ENCODE measurements at places on chromosomes 5 and 9.

GRCh38 chr9:101336091-101336490, 48.7 kb downstream of the BAAT start:
- DNase-seq = no peak

- peak; percentile 42 for DNase-seq
Observed at GRCh38 chr9:88534456-88535225, at the start of gene NXNL2. TSS of gene NXNL2 (plus strand) at chr9:88535178. CDS start at chr9:88535435, 257 bp downstream.

- no peak for DNase-seq
Observed at GRCh38 chr5:66291771-66292170, 147.7 kb downstream of the SREK1 start.

- no peak for DNase-seq
Observed at GRCh38 chr5:82168294-82168693, 109.9 kb downstream of the RPS23 start.

- no peak for DNase-seq
Observed at GRCh38 chr9:137866226-137867141, 11.1 kb upstream of the CACNA1B start.

GRCh38 chr9:38316166-38316780, 76.2 kb upstream of the ALDH1B1 start:
- no peak for DNase-seq

DNA sequence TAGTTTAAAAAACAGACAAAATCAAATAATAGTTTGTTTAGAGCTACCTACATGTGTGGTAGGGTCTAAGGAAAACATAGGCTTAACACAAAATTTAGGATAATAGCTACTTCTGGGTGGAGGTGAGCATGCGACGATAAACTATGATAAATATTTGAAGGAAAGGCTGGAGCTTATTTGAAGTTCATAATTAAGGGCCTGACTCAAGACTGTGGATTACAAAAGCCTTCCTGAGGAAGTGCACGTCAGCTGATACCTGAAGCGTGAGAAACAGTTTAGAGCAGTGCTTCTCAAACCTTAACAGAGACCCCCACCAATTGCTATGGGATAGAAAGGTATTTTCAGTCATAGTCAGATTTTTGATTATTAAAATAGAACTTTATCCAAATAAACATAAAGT, 20.4 kb upstream of the UBLCP1 start:
- no peak for DNase-seq

DNA sequence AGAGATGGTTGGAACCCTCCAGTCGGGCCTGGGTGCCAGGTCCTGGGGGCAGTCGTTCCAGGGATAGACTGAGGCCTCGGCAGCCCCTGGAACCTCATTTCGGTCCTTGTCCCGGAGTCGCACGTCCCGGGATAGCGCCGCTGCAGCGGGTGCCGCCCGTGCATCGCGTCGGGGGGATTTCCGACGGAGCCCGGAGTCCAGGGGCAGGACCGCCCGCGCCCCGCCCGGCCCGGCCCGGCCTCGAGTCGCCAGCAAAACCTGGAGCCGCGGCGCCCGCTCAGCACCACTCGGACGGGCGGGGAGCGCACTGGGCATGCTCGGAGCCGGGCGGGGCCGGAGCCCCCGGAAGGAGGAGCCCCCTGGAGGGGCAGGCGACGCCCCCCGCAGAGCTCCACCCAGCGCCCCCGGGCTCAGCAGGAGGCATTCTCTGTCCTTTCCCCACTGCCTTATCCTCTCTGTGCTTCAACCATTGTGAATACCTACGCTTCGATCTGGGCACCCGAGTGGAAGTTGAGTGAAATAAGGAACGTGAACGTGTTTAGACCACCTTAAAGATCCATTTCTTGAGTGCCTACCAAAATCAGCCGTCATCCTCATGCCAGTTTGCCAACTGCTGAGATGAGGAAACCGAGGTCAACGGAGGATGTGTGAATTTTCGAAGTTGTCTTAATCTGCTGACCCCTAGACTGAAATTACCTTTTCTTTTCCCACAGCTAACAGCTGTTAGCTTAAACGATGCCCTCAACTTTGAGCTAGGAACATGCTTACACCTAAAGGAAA, 1.7 kb upstream of the PTPN3 start:
- no peak for DNase-seq

- DNase-seq = no peak
Observed at GRCh38 chr5:159802661-159803060, 113.6 kb upstream of the ADRA1B start.

- no peak for DNase-seq
Observed at GRCh38 chr9:22413884-22414283, 32.7 kb upstream of the DMRTA1 start.

DNA sequence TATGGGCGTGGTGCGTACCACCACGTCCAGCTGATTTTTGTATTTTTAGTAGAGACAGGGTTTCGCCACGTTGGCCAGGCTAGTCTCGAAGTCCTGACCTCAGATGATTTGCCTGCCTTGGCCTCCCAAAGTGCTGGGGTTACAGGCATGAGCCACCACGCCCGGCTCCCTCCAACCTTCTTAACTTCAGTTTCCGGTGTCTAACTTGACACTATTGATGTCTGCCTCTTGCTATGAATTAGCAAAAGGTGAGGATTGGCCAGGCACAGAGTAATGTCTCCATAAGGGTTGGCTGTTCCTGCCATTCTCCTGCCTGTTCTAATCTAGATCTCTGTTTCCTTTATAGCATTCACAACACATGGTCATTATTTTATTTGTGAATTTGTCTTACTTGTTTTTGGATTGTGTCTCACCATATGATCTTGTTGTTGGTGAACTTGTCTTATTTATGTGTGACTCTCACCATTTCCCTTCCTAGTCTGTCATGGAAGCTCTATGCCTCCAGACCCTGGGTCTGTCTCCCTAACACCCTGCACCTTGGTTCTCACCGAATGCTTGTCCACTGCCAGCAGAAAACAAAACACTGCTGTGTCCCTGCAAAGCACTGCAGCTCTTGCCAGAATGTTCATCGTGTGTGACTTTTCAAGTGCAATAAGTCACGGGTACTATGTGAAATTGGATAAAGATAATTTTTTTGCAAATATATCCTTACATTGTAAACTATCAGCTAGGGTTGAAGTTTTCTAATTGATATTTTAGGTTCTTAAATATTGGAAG, 26.0 kb downstream of the BASP1 start:
- DNase-seq = no peak

- DNase-seq = no peak
Observed at GRCh38 chr5:25027061-25027460, 382.3 kb upstream of the CDH10 start.

GRCh38 chr9:133993635-133994253, 1.6 kb upstream of the VAV2 start:
- DNase-seq = no peak

DNA sequence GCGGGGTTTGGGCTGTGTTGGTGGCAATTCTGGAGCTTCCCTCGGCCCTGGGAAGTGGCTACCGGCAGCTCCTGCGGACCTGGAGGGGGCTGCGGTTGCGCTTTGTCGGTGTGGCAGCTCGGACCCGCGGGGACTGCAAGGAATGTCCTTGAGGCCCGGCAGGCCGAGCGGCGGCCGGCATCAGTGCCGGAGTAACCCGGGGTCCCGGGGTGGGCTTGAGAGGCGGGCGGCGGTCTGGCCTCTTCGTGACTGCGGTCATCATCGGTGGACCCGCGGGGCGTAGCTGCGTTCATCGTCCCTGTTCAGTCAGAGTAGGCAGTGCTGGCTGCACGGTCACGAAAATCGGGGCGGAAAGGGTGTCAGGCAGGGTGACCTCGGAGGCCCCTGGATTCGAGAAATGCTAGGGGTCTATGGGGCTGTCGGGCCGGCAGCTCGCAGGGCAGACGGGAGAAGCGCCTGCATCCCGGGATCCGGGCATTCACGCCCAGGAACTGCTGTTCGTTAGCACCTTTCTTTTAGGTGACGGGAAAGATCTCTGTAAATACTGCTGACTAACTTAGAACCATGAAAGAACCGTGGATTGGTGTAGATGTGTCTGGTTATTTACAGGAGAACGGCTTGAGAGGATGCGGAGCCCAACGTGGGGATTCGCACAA, 474 bp downstream of the HMGCR start:
- no peak for DNase-seq

DNA sequence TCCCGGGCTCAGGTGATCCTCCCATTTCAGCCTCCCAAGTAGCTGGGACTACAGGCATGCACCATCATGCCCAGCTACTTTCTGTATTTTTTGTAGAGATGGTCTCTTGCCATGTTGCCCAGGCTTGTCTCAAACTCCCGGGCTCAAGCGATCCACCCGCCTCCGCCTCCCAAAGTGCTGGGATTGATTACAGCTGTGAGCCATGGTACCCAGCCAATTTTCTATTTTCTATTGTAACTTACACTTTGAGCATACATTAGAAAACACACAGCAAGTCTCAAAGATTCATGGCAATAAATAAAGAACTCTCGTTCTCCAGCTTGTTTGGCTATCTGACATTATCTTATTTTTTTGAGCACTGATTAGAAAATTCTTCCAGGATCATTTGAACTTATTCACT, 228.7 kb downstream of the ADAMTS6 start:
- DNase-seq = no peak

DNA sequence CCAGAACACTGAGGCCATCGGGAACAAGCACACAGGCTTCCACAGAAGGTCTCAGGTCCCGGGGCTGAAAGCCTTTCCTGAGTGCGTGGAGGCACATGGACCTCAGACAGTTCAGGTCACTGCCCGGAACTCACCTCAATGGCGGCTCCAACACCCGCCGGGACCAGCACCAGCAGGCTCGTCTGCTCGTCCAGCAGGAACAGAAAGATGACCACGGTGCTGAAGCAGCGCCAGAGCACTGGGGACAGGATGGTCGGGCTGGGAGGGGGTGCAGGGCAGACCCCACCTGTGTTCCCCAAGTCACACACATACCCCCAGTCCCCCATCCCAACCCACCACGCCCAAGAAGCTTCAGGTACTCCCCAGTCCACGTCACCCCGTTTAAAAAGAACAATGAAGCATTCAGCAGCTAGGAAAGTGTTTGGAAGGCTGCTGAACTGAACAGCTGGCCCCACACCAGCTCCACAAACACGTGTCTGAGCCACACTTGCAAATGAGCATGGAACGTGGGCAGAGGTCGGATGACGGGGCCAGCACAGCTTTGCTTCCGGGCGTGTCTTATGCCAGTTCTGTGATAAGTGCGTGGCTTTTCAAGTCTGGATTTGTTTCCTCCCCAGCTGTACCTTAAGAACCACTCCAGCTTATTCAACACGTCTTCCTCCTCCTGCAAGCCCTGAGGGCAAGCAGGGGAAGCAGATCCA, 14.6 kb downstream of the CLPTM1L start:
- DNase-seq = no peak

- no peak for DNase-seq
Observed at GRCh38 chr5:143166661-143167420, 236.6 kb downstream of the NR3C1 start.

DNA sequence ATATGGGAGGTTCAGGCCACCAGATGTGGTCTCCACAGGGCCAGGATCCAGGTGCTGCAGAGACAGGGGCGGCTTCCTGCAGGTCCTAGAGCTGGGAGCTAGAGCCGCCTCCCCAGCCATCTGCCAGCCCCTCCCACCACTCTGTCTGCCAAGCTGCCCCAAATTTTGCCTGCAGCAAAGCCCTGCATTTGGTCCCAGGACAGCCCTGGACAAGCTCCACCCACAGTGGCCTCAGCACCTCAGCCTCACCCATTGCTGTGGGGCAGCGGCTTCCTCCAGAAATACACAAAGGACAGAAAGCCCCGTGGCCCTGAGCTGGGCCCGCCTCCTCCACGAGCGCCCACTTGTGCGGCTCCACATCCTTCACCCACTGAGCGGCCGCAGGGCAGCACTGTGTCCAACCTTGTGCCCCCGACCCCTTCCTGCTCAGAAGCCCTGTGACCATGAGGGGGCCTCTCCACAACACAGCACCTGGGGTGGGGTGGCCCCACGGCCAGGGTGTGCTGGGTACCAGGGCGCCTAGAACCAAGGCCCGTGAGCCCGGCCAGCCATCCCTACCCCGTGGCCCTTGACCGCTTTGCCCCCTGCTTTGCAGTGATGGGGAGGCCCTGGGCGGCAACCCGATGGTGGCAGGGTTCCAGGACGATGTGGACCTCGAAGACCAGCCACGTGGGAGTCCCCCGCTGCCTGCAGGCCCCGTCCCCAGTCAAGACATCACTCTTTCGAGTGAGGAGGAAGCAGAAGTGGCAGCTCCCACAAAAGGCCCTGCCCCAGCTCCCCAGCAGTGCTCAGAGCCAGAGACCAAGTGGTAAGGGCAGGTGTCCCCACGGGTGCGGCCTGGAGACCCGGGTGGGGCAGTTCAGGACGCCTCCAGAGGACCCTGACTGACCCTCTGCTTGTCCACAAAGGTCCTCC, 3.7 kb upstream of the AJM1 start:
- no peak for DNase-seq

DNA sequence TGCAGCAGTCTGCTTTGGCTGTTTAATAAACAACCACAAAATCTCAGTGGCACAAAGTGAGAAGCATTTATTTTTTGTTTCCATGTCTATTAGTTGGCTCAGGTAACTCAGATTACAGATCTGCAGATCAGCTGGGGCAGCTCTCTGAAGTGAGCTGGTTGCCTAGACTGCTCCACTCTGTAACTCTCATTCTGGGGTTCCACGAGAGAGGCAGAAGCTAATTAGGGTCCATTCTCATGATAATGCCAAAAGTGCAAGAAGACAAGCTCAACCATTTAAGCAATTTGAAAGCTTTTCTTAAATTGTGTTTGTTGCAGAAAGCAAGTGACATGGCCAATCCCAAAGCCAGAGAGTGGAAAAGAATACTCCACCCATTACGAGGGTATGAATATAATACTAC, 13.2 kb downstream of the MEIKIN start:
- no peak for DNase-seq
